Activated CD4-positive, CD25-positive, alpha-beta regulatory T cell treated with anti-CD3 and anti-CD28 coated beads, Interleukin-2, amount 50 U/mL, for 24 hours (primary cell): ENCODE measurements at places on chromosomes 6 and 20.

GRCh38 chr6:100281471-100281901 is 183.2 kb downstream of the SIM1 start:
- ATAC-seq, result no peak

GRCh38 chr6:6798448-6798860 is 209.9 kb downstream of the LY86 start:
- peak; percentile 41 for ATAC-seq

GRCh38 chr6:15775741-15776140 is 112.9 kb upstream of the DTNBP1 start:
- ATAC-seq, result no peak

- no peak for ATAC-seq
Observed at GRCh38 chr20:55273149-55273548, 732.2 kb downstream of the CBLN4 start.

GRCh38 chr20:278181-278580 is 12.4 kb downstream of the C20orf96 start:
- no peak for ATAC-seq

- ATAC-seq, result no peak
Observed at GRCh38 chr6:13953061-13953705, 28.4 kb downstream of the RNF182 start.

DNA sequence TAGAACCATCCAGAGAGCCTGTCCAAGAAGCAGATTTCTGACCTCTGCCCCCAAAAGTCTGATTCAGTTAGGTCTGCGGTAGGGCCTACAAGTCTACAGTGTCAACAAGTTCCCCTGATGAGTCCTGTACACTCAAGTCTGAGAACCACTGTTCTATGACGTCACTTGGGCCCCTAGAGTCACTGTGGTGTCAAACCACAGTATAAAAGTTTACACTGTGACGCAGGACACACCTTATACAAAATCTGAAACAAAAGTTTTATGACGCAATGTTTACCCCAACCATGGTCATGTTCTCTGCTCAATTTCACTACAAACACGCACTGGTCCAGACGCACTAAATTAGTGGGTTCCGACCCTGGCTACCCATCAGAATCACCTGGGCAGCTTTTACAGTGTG is 17.9 kb downstream of the SLA2 start:
- peak; percentile 66 for ATAC-seq
